ENCODE measurements at places on chromosomes 7 and 10. TPM values are rescaled to one million over a fixed set of nuclear protein-coding genes. Genes with fewer than 3 reads are reported as not detected.

DNA sequence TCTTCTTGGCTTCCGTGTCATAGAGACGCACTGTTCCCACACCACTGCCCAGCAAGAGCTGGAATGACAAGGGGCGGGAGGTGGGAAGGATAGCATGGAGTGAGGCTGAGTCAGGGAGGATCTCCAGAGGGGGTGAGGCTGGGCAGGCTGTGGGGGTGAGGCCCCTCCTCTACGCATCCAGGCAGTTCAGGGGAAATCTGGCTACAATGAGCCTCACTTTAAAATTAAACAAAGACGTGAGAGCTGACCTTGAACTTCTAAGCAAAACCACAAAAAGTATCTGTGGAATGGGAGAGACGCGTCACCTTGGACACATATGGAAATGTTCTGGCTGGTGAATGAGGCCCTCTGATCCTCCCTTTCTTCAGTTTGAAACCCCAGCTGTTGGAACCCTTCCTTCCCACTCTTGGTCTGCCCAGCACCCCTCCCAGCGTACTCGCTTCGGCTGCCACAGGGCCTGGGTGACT lies 17.7 kb downstream of the WDR91 start:
- H3K36me3 ChIP-seq = peaks cover 62% of the 10 kb centered on the region
- peak overlapping the region; percentile 21 for H3K27ac ChIP-seq
- no peak for DNase-seq
- no peak overlapping the region for H3K4me3 ChIP-seq

DNA sequence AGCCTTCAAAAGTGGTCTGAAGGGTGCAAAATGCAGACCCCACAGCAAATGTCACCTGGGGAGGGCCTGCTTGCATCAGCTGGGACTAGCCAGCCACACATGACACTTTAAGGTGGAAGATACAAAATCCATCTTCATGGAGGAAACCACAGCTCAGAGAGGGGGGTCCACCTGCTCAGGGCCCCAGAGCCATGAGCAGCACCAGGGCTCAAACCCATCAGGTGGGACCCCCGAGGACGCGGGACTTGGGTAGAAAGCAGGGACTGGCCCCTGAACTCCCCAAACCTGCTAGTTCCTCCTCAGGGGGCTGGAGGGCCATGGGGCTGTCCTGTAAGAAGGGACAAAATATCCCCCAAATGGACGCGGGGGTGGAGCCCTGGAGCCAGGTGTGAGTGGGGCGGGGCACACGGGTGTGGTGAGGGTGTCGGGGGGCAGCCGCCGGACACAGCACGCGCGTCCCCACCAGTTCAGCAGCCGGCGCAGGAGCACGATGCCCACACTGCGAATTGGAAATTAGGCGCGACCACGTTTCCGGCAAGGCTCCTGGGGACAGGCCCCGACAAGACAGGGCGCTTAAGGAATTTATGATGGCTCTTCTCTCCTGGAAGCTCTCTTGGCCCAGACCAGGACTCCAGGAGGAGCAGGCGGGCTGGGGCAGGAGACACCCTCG lies 8.0 kb downstream of the PDGFA start:
- H3K4me3 ChIP-seq = no peak overlapping the region
- no peaks in the 10 kb centered on the region for H3K36me3 ChIP-seq
- H3K4me1 ChIP-seq = peaks cover 9% of the 10 kb centered on the region
- H3K27ac ChIP-seq = no peak overlapping the region
- H3K27me3 ChIP-seq = peaks cover 40% of the 10 kb centered on the region

GRCh38 chr10:76010703-76011102 lies 579.3 kb downstream of the LRMDA start:
- H3K27me3 ChIP-seq = no peaks in the 10 kb centered on the region
- DNase-seq = no peak
- no peak overlapping the region for H3K27ac ChIP-seq
- no peaks in the 10 kb centered on the region for H3K36me3 ChIP-seq

GRCh38 chr7:151381348-151382078 lies 28.3 kb downstream of the WDR86 start:
- H3K4me1 ChIP-seq = peaks cover 15% of the 10 kb centered on the region
- peak overlapping the region; percentile 34 for H3K4me3 ChIP-seq
- peak; percentile 20 for DNase-seq
- H3K36me3 ChIP-seq = peaks cover 25% of the 10 kb centered on the region

- peaks cover 27% of the 10 kb centered on the region for H3K4me1 ChIP-seq
- H3K4me3 ChIP-seq = no peak overlapping the region
- H3K27me3 ChIP-seq = peaks cover 44% of the 10 kb centered on the region
- H3K36me3 ChIP-seq = no peaks in the 10 kb centered on the region
Observed at GRCh38 chr10:123999956-124000615, 93.3 kb downstream of the CHST15 start.

DNA sequence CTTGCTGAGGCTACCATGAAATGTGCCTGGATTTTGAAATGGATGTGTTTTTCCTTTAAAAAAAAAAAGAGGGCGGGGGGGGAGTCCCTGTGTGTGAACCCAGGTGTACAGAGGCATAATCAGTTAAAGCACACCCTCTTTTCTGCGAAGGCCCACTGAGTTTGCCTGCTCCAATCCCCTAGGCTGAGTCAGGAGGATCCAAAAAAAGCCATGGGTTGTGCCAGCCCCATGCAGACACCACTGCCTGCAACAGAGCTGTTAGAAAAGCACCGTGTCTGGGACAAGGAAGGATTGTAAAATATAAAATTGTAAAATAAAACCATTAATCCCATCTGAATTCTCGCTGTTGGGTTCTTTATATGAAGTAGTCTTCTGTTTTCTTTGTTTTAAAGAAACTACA lies 217.9 kb downstream of the ADAM12 start:
- no peak overlapping the region for H3K27ac ChIP-seq
- no peak overlapping the region for H3K4me3 ChIP-seq
- no peak for DNase-seq
- no peaks in the 10 kb centered on the region for H3K36me3 ChIP-seq
- no peaks in the 10 kb centered on the region for H3K27me3 ChIP-seq

- no peak overlapping the region for H3K27ac ChIP-seq
- H3K4me1 ChIP-seq = peaks cover 3% of the 10 kb centered on the region
- H3K4me3 ChIP-seq = no peak overlapping the region
- no peaks in the 10 kb centered on the region for H3K36me3 ChIP-seq
- no peak for DNase-seq
Observed at GRCh38 chr7:50791363-50791937, 8.8 kb upstream of the GRB10 start.

DNA sequence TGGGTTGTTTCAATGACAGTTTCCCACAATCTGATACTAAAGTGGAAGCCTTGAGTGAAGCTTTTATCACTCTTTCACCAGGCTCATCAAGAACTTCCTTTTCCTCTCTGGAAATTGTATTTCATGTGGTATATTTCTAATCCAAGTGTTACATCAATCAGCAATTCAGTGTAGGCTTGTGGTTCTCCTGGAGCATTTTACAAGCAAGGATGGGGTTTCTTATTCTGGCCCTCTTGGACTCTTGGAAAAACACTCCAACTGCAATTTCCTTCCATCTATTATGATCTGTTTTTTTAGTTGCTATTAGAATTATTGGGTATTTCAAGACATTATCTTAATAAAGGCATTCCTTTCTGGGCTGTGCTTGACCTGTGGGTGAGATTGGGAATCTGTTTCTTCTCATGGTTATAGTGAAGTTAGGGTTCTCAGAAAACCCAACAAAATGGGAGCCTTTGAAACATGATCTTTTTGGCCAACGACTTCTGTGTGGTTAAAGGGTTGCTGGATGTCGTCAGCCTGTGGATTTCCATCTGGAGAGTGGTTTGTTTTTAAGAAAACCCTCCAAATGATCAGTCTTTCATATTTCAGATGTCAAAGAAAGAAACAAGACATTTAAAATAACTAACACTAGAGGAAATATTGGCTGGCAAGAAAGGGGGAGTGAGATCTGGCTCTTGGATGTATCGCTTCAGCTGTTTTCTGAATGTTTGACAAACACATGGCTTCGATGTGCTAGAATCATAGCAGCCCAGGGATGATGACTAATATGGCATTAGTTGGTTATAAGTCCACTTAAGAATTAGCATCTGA lies 540.2 kb downstream of the LRMDA start:
- H3K4me1 ChIP-seq = no peaks in the 10 kb centered on the region
- H3K36me3 ChIP-seq = no peaks in the 10 kb centered on the region
- no peak overlapping the region for H3K4me3 ChIP-seq
- H3K27me3 ChIP-seq = no peaks in the 10 kb centered on the region
- H3K27ac ChIP-seq = no peak overlapping the region
- DNase-seq = no peak

DNA sequence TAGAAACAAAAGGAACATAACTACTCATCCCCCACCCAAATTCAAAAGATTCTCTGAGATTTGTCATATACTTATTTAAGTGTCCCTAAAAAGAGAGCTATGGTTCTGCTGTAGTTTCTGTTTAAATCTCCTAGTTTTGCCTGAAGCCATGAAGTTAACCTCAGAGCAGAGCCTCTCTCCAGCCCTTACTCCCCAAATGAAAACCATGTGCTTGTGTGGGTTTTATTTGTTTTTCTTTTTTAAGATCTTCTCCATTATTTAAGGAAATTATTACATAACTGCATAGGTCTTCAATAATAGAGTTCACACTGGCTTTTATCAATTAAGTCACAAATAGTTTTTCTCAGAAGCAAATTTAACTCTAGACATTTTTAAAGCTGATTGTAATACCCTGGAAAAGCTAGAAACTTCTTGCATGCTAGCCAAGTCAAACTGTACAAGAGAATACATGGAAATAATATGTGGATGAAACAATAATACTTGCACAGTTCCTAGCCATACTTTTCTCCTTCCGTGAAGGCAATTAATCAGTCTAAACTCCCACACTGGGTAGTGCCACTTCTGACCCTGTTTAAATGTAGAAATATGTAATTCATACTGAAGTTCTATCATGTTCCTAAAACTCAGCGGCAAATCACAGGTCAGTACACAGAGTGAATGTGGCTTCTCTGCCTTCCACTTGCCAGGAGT lies 579.7 kb downstream of the SUGCT start:
- H3K36me3 ChIP-seq = no peaks in the 10 kb centered on the region
- no peak for DNase-seq
- H3K4me3 ChIP-seq = no peak overlapping the region
- H3K27me3 ChIP-seq = no peaks in the 10 kb centered on the region
- H3K27ac ChIP-seq = no peak overlapping the region

GRCh38 chr10:59098387-59098786 lies 78.1 kb upstream of the PHYHIPL start:
- H3K36me3 ChIP-seq = no peaks in the 10 kb centered on the region
- no peak overlapping the region for H3K4me3 ChIP-seq
- H3K27ac ChIP-seq = no peak overlapping the region
- DNase-seq = no peak

GRCh38 chr7:82593780-82594179 lies 150.2 kb upstream of the CACNA2D1 start:
- no peak overlapping the region for H3K27ac ChIP-seq
- no peak for DNase-seq
- no peaks in the 10 kb centered on the region for H3K36me3 ChIP-seq
- no peaks in the 10 kb centered on the region for H3K27me3 ChIP-seq
- H3K4me1 ChIP-seq = no peaks in the 10 kb centered on the region

- no peak overlapping the region for H3K27ac ChIP-seq
- no peak for DNase-seq
- H3K36me3 ChIP-seq = no peaks in the 10 kb centered on the region
- no peaks in the 10 kb centered on the region for H3K4me1 ChIP-seq
- no peaks in the 10 kb centered on the region for H3K27me3 ChIP-seq
Observed at GRCh38 chr10:34547291-34547690, 267.8 kb downstream of the PARD3 start.

- DNase-seq = no peak
- peaks cover 68% of the 10 kb centered on the region for H3K27me3 ChIP-seq
- H3K4me1 ChIP-seq = peaks cover 39% of the 10 kb centered on the region
- H3K4me3 ChIP-seq = peak overlapping the region; percentile 8
Observed at GRCh38 chr10:62818426-62819011, 2.4 kb upstream of the EGR2 start.

DNA sequence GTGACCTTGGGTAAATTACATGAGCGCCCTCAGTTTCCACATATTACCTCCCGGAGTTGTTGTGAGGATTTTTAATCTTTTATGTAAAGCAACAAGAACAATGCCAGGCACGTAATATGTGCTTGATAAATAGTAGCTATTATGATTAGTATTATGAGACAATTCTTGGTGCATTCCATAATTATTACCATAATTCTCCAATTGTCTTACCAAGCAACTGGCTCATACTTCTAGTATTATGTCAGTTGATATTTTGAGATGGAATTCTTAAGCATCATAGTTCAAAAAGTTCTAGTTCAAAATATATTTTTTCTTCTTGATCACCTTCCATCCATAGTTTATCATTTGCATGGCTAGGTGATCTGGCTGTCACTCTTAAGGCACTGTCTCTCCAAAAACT lies 259.0 kb downstream of the BBS9 start:
- H3K4me1 ChIP-seq = no peaks in the 10 kb centered on the region
- no peak overlapping the region for H3K27ac ChIP-seq
- no peak for DNase-seq
- no peak overlapping the region for H3K4me3 ChIP-seq
- no peaks in the 10 kb centered on the region for H3K27me3 ChIP-seq

- no peaks in the 10 kb centered on the region for H3K36me3 ChIP-seq
- no peaks in the 10 kb centered on the region for H3K27me3 ChIP-seq
- H3K4me3 ChIP-seq = no peak overlapping the region
- no peak for DNase-seq
- H3K4me1 ChIP-seq = no peaks in the 10 kb centered on the region
- H3K27ac ChIP-seq = no peak overlapping the region
Observed at GRCh38 chr10:34080485-34081346, 734.4 kb downstream of the PARD3 start.

GRCh38 chr7:132080967-132081668 lies 495.2 kb downstream of the PLXNA4 start:
- DNase-seq = no peak
- H3K27ac ChIP-seq = no peak overlapping the region
- no peaks in the 10 kb centered on the region for H3K36me3 ChIP-seq
- no peak overlapping the region for H3K4me3 ChIP-seq

GRCh38 chr10:14529351-14529750 lies 198.6 kb upstream of the FRMD4A start:
- H3K27me3 ChIP-seq = no peaks in the 10 kb centered on the region
- no peaks in the 10 kb centered on the region for H3K4me1 ChIP-seq
- no peak overlapping the region for H3K27ac ChIP-seq
- H3K36me3 ChIP-seq = peaks cover 5% of the 10 kb centered on the region

DNA sequence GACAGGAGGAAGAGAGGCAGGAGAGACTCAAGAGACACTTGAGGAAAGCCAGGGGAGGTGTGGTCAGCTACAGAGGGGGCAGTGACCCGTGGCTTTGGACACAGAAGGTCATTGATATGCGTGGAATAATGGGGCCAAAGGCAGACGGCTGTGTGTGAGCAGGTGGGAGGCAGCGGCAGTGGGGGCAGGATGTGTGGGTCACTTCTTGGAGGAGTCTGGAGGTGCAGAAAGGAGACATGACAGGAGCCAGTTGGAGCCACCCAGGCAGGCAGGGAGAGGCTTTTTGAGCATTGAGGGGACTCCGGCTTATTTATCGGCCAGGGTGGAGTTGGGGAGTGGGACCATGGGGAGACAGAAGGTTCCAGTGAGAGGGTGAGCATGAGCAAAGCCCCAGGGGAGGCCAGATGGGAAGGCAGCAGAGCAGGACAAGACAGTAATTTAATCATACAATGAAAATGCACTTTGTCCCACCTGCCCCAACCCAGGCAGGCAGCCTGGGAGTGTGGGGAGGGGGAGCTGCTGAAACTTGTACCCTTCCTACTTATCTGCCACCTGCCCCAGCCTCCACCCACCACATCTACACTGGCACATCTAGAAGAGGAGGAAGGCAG lies 5.0 kb downstream of the LDB3 start:
- H3K36me3 ChIP-seq = no peaks in the 10 kb centered on the region
- H3K4me3 ChIP-seq = no peak overlapping the region
- no peak for DNase-seq

Gene MYOF
- 6.4 TPM for total RNA-seq

Gene SPDYE2B
- total RNA-seq = not detected

Gene SORBS1
- total RNA-seq = 1.9 TPM

Gene PLEKHS1
- under 0.01 TPM for total RNA-seq

Gene CALML5
- 32.6 TPM for total RNA-seq

Gene TSC22D4
- 37.4 TPM for total RNA-seq

Gene RNF32
- 1.2 TPM for total RNA-seq

Gene ACBD7
- total RNA-seq = 11.9 TPM

Gene TMEM176A
- total RNA-seq = 11.0 TPM

Gene PTF1A
- total RNA-seq = not detected

Gene SLC18A3
- total RNA-seq = not detected

Gene OR6B1
- not detected for total RNA-seq
